Psoas muscle (tissue), 8 donors: ENCODE measurements at places on chromosomes 13 and 19. TPM values are rescaled to one million over a fixed set of nuclear protein-coding genes. Genes with fewer than 3 reads are reported as not detected.

ALOX5AP gene
- 2.5 TPM for polyA plus RNA-seq

CDC34 gene
- polyA plus RNA-seq = 123 TPM

IGFL3 gene
- not detected for polyA plus RNA-seq

ZNF626 gene
- 2.4 TPM for polyA plus RNA-seq

CEACAM21 gene
- polyA plus RNA-seq = 0.20 TPM

PLIN4 gene
- polyA plus RNA-seq = 97.8 TPM

IL11 gene
- not detected for polyA plus RNA-seq

ARHGAP33 gene
- polyA plus RNA-seq = 0.96 TPM

TMEM38A gene
- 130 TPM for polyA plus RNA-seq

SHISA7 gene
- not detected for polyA plus RNA-seq

RFPL4A gene
- polyA plus RNA-seq = not detected

FFAR2 gene
- 0.08 TPM for polyA plus RNA-seq

LILRB1 gene
- 0.25 TPM for polyA plus RNA-seq

SIGLEC12 gene
- not detected for polyA plus RNA-seq
